Body of pancreas (tissue), 4 donors: ENCODE measurements at places on chromosomes 7 and 10. TPM values are rescaled to one million over a fixed set of nuclear protein-coding genes. Genes with fewer than 3 reads are reported as not detected.

The VGF gene
- total RNA-seq: 4.9 TPM

The TMEM130 gene
- total RNA-seq: 0.66 TPM

The HOXA13 gene
- total RNA-seq: not detected

The CHN2 gene
- total RNA-seq: 55.7 TPM

The SPDYE6 gene
- total RNA-seq: not detected

GRCh38 chr10:18472977-18473376 lies 178.4 kb downstream of the NSUN6 start:
- peak; percentile 22 for DNase-seq

DNA sequence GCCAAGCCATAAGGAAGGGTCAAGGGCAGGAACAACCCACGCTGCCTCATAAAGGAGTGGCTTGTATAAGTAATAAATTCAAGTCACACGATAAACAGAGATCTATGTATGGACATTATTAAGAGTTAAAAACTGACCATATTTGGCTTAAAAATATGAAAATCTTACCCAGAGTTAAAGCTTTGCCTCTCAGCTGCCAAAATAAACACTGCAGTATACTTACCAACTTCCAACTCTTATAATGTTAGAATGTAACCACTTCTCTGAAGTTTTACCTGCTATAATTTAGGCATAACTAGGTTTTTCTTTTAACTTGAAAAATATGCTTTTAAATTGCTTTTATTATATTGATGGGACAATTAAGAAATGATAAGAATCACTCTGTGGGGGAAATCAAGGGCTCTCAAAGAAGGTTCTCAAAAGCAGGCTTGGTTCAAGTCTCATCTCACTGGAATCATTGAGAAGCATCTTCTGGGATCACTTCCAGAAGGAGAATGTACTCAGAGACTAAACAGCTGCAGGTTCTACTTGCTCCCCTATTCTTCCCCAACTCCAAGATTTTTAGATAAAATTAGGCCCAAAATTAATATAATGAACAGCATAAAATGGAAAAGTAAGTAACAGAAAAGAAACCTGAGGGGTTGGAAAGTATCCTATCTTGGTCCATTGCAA lies 16.1 kb upstream of the CAV2 start:
- DNase-seq: no peak

DNA sequence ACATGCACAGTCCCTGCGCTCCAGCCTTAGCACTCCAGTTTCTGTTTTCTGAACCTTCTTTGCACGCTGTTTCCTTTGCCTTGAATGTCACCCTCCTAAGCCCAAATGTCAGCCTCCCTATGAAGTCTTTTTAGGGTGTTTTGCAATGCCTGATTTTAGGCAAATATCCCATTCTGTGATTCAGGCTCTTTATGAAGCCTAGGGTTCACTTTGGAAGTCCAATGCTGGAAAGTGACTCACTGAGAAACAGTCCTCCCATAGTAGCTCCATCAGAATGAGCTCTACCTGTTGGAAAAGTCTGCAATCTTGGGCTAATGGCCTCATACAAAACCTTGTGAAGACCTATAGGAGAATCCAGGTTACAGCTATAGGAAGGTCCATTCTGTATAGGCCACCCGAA lies 5.3 kb downstream of the LAMB4 start:
- DNase-seq: no peak

- DNase-seq: no peak
Measured at GRCh38 chr7:39221901-39222300, 244.2 kb downstream of the POU6F2 start.

GRCh38 chr7:151451626-151452571 lies 12.0 kb upstream of the CRYGN start:
- no peak for DNase-seq

DNA sequence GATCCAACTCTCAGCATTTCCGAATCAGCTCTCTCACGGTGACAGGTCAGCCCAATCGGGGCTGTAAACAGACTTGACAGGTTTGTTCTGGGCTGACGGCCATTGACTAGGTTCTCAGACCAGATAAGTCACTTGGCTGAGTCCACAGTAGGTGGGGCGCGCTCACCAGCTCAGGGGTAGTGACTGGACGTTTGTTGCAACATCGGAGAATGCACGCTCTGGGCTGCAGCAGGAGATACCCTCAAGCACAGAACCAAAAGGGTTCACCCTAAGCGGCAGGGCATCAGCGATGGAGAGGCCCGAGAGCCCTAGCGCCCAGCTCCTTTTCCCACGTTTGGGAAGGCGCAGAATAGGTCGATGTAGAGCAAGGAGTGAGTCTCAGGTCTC lies 1.8 kb downstream of the KLLN start:
- DNase-seq: peak; percentile 93

- no peak for DNase-seq
Measured at GRCh38 chr7:44959433-44959951, 19.3 kb downstream of the MYO1G start.

DNA sequence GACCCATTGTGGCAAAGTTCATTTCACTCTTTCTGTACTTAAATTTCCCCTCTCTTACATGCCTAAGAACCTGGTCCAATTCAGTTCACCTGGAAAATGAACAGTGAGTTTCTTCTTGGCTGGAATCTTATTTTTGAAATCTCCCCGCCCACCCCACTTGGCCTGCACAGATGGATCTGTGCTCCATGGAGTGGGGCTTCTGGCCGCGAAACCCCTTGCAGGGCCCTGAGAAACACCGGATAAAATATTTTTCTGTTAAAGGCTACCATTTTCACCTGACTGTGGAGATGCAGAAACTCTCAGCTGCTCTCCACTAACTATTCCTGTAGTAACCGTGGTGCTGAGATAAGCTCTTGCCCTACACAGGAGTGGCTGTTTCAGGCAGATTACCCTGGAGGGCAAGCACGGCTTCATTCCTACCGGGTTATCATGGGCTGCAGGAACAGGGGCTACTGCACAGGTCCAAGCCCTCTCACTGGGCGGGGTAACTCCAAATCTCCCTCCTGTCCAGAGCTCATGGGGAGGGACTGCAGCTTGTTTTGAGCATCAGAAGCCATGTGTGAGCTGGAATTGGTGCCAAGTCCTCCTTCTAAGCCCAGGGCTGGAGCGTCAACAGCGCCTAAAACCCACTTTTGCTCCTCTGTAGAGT lies 118.9 kb downstream of the PRPF18 start:
- no peak for DNase-seq

DNA sequence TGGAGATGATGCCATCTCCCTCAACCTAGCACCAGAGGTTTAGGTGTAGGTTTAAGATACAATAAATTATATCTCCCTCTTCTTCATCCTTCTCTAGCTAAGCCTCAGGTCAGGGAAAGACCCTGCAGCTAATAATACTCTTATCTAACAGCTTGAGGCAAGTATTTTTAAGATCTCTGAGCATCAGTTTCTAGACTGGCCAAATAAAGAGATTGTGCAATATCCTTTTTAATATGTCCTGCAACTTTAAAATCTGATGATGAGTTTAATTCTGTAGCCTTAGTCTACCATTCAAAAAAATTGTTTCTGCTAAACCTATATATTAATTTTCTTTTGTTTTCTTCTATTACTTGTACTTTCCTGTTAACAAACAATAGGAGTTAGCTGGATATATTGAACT lies 850.8 kb downstream of the GRM8 start:
- no peak for DNase-seq

DNA sequence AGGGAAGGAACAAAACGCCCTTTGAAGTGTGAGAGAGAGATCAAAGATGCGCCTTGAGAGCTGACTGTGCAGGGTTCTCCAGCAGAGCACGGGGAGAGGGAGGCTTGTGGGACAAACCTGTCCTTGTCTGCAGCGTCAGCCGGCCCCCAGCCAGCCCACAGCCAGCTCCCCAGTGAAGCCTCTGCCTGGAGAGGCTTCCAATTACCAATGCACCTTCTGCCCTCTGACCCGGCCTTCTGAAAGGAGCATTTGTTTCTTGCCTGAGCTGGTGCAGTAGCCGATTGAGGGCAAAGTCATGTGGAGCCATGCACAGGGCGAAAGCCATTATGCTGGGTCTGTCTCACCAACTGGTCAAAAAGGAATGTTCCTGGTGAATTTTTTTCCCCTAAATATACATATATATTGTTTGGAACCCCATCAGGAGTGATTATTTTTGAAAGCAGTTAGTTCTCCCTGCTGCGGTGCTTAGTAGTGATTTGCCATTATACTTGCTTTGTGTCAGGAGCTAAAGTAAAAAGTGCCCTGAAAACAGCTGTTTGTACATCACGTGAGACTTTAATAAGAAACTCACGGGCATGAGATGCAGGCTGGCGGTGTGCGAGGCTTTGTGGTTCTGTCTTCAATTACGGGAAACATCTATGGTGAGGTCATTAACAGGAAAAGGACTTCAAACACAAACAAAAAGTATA lies 268.6 kb downstream of the KLF6 start:
- DNase-seq: no peak
